ENCODE measurements at places on chromosomes 2 and 18.
A peak's percentile ranks its signal among the peaks of the same experiment; 100 is the strongest.

GRCh38 chr2:57881998-57882888, 164.4 kb upstream of the VRK2 start:
- DNase-seq = no peak

GRCh38 chr2:128395196-128395595, 76.5 kb upstream of the HS6ST1 start:
- no peak for DNase-seq

GRCh38 chr18:63302220-63302619, 17.3 kb downstream of the BCL2 start:
- DNase-seq = no peak

GRCh38 chr18:12306752-12307700, 1.0 kb upstream of the TUBB6 start:
- no peak for DNase-seq

DNA sequence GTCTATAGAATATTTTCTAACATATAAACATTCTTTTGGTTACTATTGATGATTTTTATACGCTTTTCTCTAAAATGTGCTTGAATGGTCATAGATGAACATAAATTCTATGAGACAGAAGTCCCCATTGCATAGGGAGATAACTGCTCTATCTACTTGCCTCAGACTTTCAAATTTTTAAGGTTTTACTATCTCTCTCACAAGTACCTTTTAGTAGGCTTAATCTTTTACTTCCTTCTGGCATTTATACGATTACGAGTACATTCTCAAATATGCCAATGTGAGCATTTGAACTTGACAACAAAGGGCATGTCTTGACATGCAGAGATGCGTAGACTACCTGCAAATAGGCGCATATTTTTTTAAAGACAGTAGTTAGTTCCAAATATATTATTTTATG, 935.9 kb upstream of the LRATD1 start:
- no peak for DNase-seq

DNA sequence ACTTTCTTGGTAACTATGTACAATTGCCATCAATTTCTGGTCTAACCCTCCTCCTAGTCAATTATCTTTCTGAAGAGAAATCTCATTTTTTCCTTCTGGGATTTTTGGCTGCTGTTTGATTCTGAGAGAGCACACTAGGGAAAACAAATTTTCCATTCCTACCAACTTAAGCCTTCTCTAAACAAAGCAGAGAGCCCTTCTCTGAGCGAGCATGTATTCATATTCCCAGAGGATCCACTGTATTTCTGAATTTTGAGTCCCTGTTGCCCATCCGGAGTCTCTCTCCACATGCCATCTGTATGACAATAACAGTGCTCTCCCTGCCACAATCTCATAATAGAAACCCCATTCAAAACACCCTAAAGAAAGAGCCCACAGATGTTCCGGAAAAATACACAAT, 78.5 kb downstream of the MAIP1 start:
- DNase-seq = no peak

- no peak for DNase-seq
These were observed 209.0 kb downstream of the PRKCE start for GRCh38 chr2:45860136-45861121.

GRCh38 chr2:96984300-96984699, 2.1 kb downstream of the FAM178B start:
- no peak for DNase-seq

- DNase-seq = no peak
These were observed 6.7 kb upstream of the LRRC30 start for GRCh38 chr18:7224198-7224597.

- DNase-seq = no peak
These were observed 186.5 kb upstream of the NRP2 start for GRCh38 chr2:205495819-205496218.

DNA sequence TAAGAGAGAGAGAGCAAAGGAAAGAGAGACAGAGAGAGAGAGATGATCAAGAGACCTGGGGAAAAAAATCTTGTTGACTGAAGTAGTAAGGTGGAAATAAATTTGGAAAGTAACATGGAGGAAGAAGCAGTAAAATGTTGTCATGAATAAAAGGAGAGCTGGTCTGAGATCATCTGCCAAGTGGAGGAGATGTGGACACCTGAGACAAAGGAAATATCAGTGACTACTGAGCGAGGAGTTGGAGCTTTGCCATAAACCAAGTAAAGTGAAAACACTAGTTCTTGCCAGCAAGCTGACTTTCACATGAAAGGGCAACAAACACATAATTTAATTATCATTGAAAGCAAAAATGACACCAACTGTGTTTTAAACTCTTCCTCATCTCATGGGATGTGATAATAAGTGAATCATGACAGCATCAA, 49.0 kb upstream of the DSG1 start:
- DNase-seq = no peak

DNA sequence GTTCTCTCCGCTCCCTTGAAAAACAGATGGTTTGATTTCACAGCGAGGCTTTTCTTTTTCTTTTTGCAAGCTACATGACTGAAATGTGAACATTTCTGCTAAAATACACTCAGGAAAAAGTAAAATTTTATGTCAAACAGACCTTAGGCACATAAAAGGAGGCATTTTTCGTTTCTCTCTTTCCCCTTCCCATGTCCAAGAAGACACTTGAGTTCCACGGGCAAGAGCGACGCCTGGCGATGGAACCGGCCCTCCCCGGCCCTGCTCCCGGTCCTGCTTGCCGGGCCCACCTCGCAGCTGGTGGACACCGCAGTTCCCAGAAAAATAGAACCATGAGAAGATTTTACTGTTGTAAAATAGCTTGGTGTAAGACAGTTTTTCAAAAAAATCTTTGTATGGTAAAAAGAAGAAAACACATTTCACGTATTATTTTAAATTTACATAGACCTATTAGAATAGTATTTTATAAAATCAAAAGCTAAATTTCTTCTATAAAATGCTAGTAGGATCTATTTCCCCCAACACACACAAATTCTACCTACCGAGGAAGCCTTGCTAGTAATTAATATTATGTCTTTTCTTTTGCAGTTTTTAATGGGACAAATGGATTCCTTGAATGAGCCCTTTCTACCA, 2.3 kb upstream of the ALKAL2 start:
- DNase-seq = peak; percentile 25

DNA sequence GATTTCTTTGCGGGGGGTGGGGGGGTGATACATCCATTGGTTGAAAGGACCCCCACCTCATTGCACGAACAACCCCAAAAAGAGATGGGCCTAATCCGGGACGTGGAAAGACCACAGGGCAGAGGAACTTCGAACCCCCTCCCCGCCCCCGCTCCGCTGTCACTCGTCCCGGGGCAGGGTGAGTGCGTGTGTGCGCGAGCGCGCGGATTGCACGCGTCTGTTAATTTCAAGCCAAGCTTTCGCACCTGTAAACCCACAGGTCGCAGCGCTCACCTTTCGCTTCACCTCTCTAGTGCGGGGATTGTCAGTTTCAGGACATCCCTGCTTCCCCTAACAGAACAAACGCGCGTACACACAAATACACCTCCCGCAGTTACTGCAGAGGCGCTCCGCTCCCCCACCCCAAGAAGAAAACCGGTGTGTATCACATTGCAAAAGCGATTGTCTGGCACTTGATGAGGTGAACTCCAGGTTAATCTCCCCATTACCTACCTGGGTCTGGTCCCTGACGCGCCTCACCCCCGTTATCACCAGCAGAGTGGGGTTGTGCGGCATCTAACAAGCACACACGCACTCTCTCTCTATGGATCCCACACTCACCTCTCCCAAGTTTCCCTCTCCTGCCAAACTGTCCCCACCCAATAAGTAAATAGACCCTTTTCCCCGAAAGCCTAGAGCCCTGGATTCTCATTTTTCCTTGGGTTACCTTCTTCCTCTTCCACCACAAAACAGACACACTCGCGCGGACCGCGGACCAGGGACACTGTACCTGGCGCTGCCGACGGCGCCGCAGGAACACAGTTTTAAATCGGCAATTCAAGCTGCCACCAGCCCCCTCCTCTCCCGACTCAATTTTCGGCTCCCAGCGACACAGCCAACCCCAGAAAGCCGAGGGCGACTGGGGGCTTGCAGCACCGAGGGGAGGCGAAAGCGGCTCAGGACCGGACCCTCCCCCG, 1.0 kb downstream of the CYP26B1 start:
- DNase-seq = no peak

DNA sequence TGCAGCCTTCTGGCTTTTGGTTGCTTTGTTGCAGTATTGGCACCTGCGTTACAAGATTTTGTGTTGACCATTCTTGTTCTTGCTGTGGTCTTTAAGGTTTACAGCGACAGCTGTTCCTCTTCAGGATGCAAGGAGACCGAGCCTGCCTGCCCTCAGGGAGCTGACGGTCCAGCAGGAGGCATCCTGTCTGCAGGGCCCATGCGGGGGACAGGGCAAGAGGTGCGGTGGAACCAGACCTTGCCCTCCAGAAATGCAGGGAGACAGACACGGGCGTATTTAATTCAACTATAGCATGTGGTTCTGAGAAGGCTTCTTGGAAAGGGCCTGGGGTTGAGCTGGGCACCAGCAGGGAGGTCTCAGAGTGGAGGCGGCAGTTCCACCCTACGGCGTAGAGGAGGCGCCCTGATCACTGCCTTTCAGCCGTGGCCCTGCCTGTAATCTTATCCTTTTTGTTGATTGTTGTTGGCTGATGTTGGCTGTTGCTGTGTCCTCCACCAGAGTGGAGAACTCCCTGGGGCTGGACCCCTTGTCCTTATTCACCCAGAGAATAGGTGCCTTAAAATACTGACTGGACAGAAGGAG, 71.7 kb downstream of the HPCAL1 start:
- no peak for DNase-seq

- no peak for DNase-seq
These were observed 104.3 kb upstream of the RAB12 start for GRCh38 chr18:8504880-8505435.

DNA sequence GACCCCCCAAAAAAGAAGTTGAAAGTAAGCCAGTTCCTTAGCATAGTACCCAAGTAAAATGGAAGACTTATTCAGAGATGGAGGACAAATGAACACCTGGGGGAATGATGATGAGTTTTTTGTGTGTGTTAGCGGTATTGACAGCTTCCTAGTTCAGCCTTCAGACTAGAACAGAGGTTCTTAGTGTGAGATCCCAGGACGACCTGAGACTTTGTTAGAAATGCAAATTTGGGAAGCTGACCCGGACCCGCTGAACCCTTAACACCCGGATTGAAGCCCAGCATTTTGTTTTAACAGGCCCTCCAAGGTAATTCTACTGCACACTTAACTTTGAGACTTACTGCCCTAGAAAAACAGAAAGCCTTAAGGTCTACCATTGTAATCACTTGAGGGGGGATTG, 20.3 kb downstream of the SPOPL start:
- no peak for DNase-seq

GRCh38 chr2:146128216-146128615, 1608.3 kb upstream of the ZEB2 start:
- DNase-seq = no peak

Data from activated CD8-positive, alpha-beta memory T cell treated with anti-CD3 and anti-CD28 coated beads for 1 hour (primary cell).